ENCODE measurements at places on chromosomes 3 and 15.

DNA sequence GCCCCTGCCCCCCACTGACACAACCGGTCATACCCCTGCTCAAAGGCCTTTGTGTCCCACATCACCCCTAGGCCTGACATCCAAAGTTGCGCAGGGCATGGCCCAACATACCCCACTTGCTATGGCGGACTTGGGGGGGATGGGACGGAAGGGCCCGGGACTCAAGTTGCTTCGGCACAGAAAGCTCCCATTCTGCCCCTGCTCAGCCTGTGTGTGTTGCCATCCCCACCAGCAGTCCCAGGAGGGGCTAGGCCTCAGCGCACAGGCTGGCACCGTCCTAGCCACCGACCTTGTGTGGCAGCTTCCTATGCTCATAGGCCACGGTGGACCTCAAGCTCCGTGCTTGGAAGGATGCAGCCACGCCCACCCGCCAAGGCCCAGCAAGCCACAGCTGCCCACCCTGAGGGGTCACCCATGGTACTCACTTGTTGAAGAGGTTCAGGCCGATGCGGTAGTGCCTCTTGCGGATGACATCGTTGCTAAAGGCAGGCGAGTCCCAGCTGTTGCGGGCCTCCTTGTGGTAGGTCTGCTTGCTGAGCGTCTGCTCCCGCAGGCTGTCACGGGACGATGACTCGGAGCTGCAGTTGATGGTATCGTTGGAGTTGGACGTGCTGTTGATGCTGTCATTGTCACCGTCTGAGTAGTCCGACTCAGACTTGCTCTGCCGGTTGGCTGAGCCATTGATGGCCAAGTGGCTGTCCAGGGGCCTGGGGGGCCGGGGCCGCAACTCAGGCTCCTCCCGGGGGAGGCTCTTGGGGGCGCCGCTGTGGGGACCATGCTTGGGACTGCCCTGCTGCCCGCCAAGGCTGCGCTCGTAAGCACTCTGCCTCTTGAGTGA, 93.9 kb upstream of the RPL32 start:
- no peak for DNase-seq

- DNase-seq, result no peak
Observed at GRCh38 chr3:184389384-184389783, 9.5 kb downstream of the CHRD start.

- no peak for DNase-seq
Observed at GRCh38 chr3:99852851-99853250, 35.2 kb downstream of the CMSS1 start.

GRCh38 chr15:90957031-90957790, 2.5 kb downstream of the RCCD1 start:
- no peak for DNase-seq

GRCh38 chr3:52925405-52926313, 28.3 kb upstream of the STIMATE start:
- no peak for DNase-seq

DNA sequence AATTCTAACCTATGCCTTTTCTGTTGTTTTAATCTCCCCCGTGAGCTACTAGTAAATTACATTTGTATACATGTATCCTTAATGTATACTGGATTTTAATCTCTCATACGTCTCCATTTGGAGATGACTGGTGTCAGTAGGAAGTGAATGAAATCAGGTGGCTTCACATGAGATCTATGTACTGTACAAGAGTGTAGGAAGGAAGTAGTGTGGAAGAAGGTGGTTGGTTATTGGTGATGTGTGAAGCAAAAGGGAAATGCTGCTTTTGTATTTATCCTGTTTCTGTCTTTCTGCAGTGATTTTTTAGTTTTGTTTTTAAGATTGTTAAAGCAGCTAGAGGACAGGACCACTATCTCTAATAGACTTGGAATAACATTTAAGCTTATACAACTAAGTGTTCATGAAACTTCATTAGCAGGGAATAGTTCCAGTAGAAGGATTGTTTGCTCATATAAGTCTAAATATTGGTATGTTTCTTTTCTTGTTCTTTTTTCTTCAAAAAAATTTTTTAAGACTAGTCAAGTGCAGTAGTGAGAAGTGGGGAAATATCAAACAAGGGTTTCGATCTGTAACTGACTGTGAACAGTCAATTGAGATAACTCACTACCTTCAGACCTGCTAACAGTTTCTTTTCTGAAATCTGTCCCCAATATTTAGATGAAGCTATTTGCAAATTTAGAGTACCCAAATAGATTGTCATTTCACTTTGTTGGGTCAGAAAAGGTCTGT, 15.3 kb downstream of the SNX1 start:
- DNase-seq, result no peak

GRCh38 chr3:59644479-59645402, 594.9 kb upstream of the CFAP20DC start:
- DNase-seq, result no peak

GRCh38 chr3:124556636-124557035, 173.6 kb upstream of the UMPS start:
- no peak for DNase-seq

GRCh38 chr3:81581966-81582599, 179.4 kb downstream of the GBE1 start:
- DNase-seq, result no peak

GRCh38 chr3:124407260-124407659, 323.0 kb upstream of the UMPS start:
- DNase-seq, result no peak

GRCh38 chr3:41200669-41201021, 1.3 kb downstream of the CTNNB1 start:
- no peak for DNase-seq

- DNase-seq, result no peak
Observed at GRCh38 chr3:163935411-163935810, 1142.9 kb downstream of the SI start.

DNA sequence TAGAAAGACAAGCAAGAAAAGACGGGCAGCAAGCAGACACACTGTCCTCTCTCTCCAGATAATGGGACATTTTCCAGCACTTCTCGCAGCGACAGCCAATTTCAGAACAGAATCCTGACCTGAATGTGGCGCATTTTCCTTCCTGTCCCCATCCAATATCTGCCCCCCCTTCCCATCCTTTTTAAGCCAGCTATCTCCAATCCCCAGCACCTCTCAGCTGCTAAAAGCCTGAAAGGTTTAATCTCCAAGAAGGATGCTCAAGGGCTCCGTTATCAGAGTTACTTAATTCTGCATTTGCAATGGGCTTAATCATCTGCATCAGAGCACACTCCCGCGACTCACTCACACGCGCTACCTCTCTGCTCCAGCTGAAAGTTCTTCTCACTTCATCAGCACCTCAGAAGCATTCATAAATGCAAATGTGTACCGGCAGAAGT, 50.5 kb downstream of the SRGAP3 start:
- peak; percentile 70 for DNase-seq

GRCh38 chr3:14879211-14879874, 60.6 kb downstream of the FGD5 start:
- DNase-seq, result peak; percentile 16

- peak; percentile 62 for DNase-seq
Observed at GRCh38 chr3:194687638-194688199, 2.0 kb downstream of the FAM43A start.

DNA sequence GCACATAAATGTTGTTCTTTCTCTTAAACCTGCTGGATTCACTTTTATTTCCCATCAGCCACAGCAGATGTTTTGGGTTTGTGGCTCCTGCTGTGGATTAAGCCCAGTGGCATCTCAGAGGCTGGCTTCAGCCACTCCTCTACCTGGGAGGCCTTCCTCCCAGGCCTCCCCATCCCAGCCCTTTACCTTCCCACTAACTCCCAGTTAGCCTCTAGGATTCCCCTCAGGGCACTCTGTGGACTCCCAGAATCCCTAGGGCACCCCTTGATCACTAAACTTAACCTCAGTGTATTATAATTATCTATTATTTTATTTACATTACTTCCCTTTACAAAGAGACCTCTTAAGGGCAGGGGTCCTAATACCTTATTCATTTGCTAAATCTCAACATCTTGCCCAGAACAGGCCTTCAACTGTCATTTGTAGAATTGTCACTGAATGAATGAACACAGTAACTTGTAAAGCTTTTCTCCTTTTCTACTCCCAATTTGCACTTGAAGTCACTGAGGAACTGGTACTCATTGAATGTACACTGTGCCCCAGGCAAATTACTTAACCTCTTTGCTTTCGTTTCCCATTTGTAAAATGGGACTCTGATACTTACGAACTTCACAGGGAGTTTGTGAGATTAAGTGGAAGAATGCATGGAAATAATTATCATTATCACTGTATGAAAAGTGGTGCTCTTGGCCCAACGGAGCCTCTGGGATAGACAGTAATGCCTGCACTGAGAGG, 8.3 kb downstream of the CCDC13 start:
- no peak for DNase-seq

- DNase-seq, result no peak
Observed at GRCh38 chr15:51768018-51768417, 16.6 kb downstream of the TMOD2 start.

GRCh38 chr15:67107014-67107812, 41.8 kb downstream of the SMAD3 start:
- DNase-seq, result no peak

GRCh38 chr3:149969940-149970715, 567 bp downstream of the PFN2 start:
- DNase-seq, result peak; percentile 92

GRCh38 chr3:100087198-100087597, 27.1 kb downstream of the FILIP1L start:
- DNase-seq, result no peak

- no peak for DNase-seq
Observed at GRCh38 chr3:94967196-94967595, 904.3 kb downstream of the NSUN3 start.

GRCh38 chr3:150607267-150608065, 4.3 kb downstream of the SELENOT start:
- DNase-seq, result no peak

GRCh38 chr3:18410205-18410604, 14.9 kb downstream of the SATB1 start:
- DNase-seq, result no peak

DNA sequence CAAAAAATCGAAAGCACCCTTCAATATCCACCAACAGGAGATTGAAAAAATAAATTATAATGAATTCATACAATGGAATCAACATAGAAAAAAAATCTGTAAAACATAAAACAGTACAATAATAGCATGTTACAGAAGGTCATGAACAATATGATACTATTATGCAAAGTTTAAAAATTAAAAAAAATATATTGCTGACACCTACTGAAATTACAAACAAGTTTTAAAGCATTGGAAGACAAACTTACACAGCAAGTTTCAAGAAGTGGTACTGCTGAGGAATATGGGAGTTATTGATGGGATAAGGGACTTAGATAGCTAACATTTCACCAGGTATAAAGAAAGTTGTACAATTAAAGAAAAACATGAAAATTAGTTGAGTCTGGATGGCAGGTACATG, 89.4 kb downstream of the EFL1 start:
- no peak for DNase-seq

GRCh38 chr15:75051711-75052110, 28.3 kb downstream of the PPCDC start:
- DNase-seq, result no peak

DNA sequence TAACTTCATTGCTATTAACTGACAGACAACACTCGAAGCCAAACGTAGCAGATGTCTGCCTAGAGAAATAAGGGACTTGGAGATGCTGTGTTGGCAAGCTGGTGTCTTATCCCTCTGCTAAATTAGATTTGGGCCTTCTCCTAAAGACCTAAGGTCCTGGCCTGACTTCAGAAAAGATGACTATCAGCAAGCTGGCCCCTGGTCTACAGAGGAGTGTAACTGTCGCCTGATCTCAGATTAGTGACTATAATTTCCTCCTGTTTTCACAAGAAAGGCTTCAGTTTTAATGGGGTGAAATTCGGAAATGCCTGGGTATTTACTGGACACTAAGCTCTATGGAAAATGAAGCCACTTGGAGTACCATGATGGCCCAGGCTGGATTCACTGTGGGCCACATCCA, 53.1 kb upstream of the SLC7A14 start:
- DNase-seq, result no peak

DNA sequence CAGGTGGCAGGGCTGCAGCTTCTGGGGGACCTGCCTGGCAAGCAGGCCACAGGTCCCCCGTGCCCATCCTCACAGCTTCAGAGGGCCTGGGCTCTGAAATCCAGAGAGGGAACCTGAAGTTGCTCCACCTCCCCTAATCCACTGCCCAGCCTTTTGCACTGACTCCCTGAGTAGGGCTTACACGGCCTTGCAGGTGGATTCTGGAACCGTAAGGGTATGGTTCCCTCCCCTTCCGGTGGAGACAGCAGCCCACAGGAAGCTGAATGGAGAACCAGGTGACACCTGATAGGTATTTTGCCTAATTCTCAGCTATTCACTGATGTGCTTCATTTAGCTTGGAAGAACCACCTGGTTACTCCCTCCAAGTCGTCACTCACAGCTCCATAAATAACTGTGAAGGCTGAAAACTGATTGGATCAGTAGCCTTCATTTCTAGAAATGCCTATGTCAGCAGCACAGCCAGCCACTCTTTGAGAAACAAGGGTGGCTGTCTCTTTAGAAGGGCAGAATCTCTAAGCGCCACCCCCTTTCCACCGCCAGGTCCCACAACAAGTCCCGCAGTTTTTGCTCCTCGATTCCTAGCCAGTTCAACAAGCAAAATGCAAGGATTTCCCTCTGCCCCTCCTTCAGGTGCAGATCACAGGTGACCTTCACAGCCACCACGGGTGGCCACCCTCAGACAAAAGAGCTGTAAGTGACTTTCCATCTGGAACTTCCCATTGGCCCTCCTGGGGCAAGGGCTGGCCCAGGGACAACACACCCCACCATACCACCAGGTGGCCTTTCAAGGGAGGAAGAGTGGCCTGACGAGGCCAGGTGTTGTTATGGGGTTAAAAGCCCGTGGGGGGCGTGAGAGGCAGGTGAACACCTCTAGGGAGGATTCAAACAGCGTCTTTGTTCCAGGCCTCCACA, 112.9 kb downstream of the SEC22A start:
- DNase-seq, result no peak

GRCh38 chr3:63972196-63972595, 51.1 kb downstream of the PSMD6 start:
- DNase-seq, result no peak

DNA sequence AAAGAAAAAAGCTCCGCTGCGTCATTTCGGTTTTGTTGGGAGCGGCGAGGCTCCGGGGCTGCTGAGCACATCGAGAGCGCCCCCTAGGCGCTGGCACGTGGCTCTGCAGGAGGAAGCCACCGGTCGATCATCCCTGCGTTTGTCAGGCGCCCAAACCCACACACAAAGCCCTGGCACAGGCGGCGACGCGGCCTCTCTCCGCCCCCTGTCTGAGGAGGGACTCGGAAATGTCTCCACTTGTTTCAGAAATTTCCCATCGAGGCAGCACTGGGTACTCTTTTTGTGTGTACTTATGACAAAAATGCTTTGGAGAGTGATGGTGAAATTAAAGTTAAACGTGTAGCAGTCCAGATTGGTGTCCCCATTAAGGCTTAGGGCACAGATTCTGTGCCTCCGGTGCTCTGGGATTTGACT, 407.3 kb upstream of the ONECUT1 start:
- peak; percentile 33 for DNase-seq

DNA sequence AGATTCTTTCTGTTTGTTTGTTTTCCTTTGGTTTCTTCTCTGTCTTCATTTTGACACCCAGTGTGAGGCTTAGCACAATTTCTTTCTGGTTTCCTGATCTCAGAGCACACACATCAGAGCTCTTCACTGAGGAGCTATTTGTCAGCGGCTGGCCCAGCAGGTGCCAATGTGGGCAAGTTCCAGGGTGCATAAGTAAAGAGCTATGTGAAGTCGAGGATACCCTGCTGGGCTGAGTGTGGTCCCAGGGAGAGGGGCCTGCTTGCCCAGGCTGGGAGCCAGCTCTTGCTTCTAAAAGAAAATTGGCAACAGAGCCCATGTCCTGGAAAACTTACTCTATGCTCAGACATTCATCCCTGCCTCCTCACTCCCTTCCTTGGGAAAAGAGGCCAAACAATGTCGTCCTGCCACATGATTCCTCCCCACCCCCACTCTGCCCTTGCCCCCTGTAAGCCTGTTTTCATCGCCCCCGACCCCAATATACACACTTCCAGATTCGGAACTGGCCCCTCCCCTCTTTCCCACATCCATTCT, 101.2 kb downstream of the ST8SIA2 start:
- no peak for DNase-seq
